Stimulated activated CD4-positive, alpha-beta T cell treated with anti-CD3 and anti-CD28 coated beads, Interleukin-2, amount 100 ng/mL, for 4 hours (primary cell): ENCODE measurements at places on chromosomes 3 and 15.

GRCh38 chr3:66110840-66111239 lies 72.1 kb upstream of the MAGI1 start:
- no peak for DNase-seq

- DNase-seq: no peak
Observed at GRCh38 chr15:75733761-75734651, 21.4 kb upstream of the CSPG4 start.

DNA sequence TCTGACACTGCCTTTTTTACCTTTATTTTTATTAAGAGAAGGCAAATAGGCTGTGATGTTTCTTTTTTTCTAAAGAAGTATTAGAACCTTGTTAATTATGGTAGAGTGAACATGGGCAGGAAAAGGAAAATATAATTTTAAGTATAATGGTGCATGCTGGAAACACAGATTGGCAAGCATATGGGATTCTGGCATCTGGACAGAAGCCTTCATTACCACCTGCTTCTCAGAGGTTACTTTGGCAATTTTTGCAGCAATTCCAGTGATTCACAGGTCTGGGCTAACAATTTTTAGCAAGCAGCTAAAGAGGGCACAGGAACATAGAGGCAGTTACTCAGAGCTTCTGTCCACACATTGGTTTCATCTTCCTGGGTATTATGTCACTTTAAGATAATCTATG lies 258.3 kb downstream of the DIPK2A start:
- no peak for DNase-seq

DNA sequence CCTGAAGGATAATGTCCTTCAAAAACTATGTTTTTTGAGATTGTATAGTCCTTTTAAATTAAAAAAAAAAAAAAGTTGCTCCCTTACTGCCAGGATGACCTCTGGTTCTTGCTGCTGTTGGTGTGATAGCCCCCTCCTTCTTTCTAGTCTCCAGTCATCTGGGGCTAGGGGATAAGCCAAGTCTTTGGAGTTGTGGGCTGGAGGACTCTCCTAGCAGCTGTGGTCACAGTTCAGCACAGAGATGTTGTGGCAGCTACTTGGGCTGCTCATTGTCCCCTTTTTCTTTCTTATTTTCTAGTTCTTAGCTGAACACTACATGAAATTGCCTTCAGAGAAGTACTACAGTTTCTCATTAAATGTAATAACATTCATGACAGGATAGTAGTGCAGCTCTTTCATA lies 39.2 kb upstream of the APH1B start:
- DNase-seq: no peak

GRCh38 chr3:108389372-108389771 lies 93.0 kb downstream of the HHLA2 start:
- DNase-seq: no peak
